ENCODE measurements at places on chromosomes 13 and 19.
A peak's percentile ranks its signal among the peaks of the same experiment; 100 is the strongest.

DNA sequence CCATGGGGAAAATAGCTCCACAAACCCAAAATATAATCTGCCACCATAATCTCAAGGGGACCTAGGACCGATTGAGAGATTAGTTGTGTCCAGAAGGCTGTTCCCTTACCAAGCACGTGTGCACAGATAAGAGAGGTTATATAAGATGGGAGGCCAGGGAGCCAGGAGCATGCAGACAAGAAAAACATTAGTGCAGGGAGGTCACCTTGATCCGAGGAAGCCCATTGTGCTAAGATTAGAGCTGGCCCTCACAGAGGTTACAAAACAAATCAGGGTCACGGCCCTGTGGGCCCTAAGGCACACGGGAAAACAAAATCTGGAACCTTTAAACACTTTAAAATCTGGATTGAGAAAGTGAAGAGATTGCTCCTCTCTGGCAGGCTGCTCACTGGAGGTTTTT lies 37.7 kb downstream of the RGCC start:
- DNase-seq: no peak

DNA sequence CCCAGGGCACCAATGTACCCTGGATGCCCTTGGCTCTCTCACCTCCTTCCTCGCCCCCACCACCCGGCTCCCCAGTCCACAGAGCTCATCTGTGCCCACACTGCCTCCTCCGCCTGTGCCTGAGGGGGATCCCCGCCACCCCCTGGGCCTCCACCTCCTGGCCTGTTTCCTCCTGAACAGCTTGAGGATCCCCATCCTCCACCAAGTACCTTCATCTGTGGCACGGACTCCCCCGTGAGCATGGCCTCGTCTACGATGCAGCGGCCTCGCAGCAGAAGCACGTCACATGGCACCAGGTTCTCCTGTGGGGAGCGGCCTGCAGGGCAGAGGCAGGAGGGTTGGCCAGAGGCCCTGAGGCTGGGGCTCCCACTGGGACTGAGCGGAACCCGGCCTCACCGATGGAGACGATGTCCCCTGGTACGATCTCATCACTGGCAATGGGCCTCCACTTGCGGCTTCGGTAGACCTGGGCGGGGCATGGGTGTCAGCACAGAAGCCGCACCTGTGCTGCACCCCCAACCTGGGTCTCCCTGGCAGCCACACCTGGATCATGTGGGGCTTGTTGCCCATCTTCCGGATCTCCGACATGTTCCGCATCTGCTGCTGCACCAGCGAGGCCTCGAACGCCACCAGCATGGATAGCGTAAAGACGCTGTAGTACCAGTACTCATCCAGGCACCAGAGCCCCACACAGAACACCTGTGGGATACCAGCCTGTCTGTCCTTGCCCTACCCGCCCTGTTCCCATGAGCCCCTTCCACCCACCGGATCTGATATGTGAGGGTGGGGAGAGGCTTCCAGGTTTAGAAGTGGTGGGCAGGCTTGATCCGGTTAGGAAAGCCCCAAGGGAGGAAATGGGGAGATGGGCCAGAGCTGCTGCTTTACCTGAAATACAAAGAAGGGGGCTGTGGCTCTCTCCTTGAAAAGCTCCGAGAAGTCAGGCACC lies 6.8 kb downstream of the ATP13A1 start:
- no peak for DNase-seq

GRCh38 chr13:114279758-114280355 lies 1.5 kb upstream of the UPF3A start:
- no peak for DNase-seq

DNA sequence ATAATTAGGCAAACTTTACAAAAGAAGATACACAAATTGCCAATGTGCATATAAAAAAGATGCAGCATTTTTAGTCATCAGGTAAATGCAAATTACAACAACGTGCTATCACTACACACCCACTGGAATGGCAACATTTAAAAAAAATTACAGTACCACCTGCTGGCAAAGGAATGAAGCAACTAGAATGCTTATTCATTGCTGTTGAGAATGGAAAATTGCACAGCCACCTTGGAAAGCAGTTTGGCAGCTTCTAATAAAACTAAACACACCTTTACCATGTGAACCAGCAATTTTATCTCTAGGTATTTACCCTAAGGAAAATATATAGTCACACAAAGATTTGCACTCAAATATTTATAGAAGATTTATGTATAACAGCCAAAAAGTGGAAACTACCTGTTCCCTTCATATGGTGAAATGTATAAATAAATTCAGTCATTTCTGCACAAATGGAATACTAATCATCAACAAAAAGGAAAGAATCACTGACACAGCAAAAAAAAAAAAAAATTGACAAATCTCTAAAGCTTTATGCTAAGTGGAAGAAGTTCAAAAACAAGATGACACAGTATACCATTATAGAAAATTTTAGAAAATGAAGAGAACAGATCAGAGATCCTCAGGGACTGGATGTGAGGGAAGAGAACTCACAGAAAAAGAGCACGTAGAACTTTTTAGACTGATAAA lies 30.3 kb downstream of the OXGR1 start:
- no peak for DNase-seq

DNA sequence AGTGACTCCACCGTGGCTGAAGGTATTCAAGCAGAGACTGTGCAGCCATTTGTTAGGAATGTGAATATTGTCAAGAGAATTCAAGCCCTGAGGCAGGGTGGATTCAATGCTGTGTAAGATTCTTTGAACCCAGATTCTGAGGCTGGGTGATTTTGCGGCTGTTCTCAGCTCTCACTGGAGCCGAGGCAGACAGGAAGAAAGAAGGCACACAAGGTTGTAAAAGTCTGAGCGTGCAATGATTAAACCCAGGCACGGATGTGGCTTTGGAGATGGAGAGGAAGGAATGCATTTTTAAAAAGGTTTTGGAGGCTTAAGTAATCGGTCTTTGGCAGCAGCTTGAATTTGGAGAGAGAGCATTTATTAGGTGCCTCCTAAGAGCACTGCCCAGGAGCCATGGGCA lies 187.9 kb downstream of the KATNAL1 start:
- DNase-seq: peak; percentile 24

- no peak for DNase-seq
Observed at GRCh38 chr19:12647490-12648071, 19.0 kb downstream of the MAN2B1 start.

GRCh38 chr13:71771144-71771543 lies 95.9 kb downstream of the DACH1 start:
- DNase-seq: no peak

Measured in stimulated activated naive CD8-positive, alpha-beta T cell treated with anti-CD3 and anti-CD28 coated beads, Interleukin-15, amount 100 ng/mL, for 72 hours (primary cell).